ENCODE measurements at places on chromosomes 13 and 19.

DNA sequence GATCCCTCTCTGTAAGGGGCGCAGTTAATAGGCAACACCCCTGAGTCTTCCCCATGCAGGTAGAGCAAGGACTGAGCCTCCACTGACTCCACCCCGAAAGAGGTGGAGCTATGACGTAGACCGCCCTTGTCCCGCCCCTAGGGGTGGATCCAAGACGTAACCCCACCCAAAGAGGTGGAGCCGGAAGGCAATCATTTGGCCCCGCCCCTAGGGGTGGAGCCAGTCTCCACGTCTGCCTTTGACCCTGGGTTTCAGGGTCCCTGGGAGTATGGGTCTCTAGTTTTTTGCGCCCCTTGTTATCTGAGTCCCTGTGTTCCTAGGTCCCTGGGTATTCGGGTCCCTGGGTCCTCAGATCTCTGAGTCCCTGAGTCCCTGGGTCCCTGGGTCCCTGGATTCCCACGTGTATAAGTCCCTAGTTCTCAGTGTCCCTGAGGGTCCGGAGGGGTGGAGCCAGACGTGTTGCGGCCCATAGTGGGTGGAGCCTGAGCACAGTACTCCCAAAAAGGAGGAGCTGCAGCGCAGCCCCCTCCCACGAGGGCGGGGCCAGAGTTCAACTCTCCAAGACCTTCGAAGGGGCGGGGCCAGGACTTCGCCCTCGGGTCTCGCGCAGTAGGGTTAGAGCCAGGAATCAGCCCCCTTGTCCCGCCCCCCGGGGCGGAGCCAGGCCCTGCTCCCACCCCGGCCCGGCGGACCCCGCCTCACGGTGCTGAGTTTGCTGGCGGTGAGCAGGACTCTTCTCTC lies 5.3 kb downstream of the DENND1C start:
- peak; percentile 30 for DNase-seq

- no peak for DNase-seq
These were observed 1362.8 kb downstream of the SLITRK5 start for GRCh38 chr13:89034015-89034414.

DNA sequence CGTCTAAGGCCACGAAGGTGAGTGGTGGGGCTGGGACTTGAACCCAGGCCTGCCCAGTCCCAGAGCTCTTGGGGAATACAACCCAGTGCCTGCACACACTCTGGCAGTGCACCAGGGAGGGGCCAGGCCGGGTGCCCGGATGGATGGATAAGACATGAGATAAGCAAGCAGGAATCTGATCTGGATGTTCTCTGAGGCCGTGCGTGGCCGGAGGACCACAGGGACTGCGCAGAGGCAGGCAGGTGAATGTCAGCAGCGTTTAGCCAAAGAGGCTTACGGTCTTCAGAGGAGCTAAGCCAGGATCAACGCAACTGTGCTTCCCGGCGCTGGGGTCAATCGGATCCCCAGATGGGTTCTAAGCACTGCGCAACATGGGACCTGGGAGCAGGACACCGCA lies 1.5 kb downstream of the ZNF787 start:
- no peak for DNase-seq

DNA sequence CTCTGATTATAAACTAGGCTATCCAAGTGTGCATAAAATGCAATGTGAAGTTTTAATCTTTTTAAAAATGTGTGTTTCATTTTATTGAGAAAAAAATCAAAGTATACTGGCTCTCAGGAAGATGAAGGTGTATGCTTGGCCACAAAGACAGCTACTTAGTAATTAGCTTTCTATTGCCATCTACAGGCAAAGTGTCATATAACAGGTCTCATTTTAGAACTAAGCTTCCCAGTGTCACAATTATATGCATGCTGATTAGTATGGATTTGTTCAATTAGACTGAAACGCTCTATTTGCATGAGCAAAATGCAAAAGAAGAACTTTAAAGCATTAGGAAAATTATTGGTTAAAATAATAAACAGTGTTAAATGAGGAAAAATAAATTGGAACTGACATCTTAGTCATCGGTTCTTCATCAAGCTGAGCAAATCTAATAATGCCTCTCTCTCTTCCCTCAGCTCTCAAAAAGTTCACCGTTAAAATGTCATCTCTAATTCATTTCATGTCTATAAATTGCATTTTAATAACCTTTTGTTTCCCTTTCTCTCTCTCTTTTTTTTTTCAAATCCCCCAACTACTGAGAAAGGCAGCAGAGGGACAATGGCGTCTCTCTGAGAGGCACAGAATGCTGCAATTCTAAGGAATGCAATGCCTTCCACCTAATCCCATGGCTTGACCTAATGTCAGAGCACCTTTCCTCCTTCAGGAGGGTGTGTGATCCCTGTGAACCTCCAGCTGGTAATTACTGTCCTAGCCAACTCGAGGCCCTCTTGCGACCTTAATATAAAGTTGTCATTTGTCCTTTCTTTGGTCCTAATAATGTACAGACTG lies 313.1 kb upstream of the MAB21L1 start:
- DNase-seq = no peak

- no peak for DNase-seq
These were observed 196.6 kb downstream of the UQCRFS1 start for GRCh38 chr19:29016353-29016752.

DNA sequence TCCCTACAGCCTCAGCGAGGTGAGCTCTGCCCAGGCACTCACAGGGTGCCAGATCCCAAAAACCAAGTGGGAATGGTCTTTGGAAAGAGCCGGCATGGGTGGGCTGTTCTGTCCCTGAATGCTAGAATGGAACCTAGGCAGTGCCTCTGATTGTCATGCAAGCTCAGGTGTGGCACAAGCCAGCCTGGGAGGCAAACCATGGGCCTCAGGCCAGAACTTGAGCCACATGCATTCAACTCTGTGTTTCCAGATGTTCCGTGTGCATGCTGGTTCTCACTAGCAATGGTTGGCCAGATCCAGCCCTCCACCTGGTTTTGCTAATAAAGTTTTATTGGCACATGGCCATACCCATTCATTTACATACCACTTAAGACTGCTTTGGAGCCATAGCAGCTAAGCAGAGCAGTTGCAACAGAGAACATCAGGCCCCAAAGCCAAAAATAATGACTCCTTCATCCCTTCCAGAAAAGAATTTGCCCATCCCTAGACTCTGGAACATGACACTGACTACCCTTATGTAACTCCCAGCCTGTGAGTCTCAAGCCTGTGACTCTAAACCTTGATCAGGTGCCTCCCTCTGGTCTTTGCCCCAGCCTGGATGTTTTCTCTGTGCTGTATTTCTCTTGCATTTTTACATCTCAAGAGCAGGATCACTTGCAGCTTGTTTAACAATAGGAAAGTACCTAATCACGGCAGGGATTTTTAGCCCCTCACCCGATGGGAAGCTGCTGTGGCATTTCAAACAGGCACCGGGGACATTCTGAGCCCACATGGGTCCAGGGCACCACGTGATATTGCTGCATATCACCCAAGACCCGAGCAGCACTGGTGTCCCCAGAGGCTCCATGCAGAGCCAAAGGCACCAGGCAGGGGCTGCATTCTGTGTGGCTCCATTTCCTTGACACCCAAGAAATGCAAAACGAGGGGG lies 55.4 kb upstream of the USE1 start:
- DNase-seq = no peak

Measured in hypothalamus (tissue), 51 donors.